ENCODE measurements at places on chromosomes 2 and 18.

DNA sequence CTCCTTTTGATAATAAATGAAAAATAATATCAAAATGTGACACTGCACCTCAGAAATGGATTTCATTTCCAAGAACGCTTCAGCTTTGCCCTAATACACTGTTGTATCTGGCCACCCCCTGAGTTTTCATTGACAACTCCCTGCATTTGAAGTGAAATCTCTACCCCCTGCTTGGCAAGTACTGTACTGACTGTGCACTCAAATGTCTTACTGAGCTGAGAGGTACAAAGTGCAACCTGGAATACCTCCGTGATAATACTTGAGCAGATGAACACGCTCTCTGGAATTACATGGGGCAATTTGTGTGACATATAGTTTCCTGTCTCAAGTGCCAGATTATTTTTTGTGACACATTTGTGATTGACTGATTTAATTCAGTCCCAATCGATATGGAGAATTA lies 231.1 kb downstream of the LRP1B start:
- DNase-seq, result no peak

GRCh38 chr2:85011747-85012146 lies 40.8 kb downstream of the KCMF1 start:
- no peak for DNase-seq

- no peak for DNase-seq
These were observed 150.9 kb upstream of the SERTAD2 start for GRCh38 chr2:64804651-64805050.

DNA sequence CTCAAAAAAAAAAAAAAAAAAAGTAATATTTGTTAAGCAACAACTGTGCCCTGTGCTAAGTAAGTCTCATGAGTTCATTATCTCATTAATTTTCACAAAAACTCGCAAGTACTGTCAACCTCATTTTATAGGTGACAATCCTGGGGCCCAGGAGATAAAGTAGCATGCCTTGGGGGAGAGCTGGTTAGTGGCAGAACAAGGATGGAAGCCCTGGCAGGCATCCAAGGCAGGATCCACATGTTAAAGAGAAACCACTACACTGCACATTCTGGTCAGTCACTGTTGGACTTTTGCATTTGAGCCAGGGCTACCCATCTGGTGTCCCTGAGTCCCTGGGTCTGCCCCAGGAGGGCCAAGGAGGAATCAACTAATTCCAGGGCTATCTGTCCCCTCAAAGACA lies 54.6 kb downstream of the ZFP36L2 start:
- no peak for DNase-seq

GRCh38 chr2:176959614-176960013 lies 253.0 kb upstream of the HNRNPA3 start:
- no peak for DNase-seq

DNA sequence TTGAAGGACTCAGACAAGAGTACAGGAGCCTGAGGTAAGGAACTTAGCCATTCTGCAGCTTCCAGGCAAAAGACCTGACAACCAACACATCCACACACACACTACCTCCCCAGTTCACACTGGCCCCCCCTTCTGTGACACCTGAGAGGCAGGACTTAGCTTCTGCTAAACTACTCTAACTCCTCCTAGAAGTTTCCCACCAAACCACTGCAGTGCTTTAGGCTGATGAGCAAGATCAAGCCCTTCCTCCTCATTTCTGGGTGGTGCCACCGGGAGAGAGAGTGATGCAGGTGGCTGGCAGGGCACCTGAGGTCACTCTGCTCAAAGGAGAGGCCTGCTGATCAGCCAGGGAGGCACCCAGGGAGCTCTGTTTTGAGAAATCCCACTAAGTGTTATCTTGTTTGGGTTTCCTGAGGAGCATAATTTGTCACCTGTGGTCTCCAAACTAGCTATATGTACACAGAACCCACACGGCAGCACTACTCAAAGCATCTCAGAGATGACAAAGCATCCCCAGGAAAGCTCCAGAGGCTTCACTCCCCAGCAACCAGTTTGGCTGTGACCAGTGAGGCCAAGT lies 188.4 kb downstream of the MYO5B start:
- no peak for DNase-seq

All from GM12864 (cell line).